ENCODE measurements at places on chromosomes 2 and 18.

GRCh38 chr2:67888351-67889005 is 174.3 kb downstream of the C1D start:
- DNase-seq: no peak

DNA sequence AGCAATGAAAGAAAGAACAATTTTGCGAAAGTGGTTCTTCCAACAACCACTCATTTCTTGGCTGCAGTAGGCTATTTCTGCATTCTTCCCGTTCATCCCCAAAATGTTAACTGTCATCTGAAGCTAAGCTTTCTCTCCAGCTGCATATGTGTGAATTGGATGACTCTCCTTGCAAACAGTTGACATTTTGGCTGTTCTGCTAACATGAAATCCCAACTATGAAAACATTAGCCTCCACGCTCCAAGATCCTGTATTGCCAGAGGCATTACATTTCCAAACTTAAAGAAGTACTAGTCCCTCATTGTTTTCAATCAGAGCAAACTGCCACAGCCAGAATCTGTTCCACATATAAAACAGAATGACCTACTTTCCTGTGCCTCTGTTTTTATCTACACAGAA is 88.5 kb downstream of the TGIF1 start:
- no peak for DNase-seq

GRCh38 chr18:49441338-49441938 is 19.0 kb downstream of the DYM start:
- DNase-seq: no peak

DNA sequence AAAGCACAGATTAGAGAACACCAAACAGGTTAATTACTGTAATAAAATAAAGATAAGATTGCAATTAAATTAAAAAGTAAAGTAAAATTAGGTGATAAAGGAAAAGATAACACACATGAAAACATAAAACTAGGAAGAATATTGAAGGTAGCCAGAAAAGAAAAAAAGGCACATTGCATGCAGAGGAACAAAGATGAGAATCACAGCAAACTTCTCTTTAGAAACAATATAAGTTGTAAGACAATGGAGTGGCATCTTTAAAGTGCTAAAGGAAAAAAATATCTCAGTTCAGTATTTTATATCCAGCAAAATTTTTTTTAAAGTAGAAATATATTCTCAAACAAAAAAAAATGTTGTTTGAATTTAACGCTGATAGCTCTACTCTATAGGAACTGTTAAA is 366.0 kb downstream of the CPS1 start:
- DNase-seq: no peak

- DNase-seq: peak; percentile 27
These were observed 12.3 kb downstream of the KCTD1 start for GRCh38 chr18:26536032-26536431.

- DNase-seq: peak; percentile 15
These were observed 69.3 kb downstream of the MBP start for GRCh38 chr18:77063260-77063659.

DNA sequence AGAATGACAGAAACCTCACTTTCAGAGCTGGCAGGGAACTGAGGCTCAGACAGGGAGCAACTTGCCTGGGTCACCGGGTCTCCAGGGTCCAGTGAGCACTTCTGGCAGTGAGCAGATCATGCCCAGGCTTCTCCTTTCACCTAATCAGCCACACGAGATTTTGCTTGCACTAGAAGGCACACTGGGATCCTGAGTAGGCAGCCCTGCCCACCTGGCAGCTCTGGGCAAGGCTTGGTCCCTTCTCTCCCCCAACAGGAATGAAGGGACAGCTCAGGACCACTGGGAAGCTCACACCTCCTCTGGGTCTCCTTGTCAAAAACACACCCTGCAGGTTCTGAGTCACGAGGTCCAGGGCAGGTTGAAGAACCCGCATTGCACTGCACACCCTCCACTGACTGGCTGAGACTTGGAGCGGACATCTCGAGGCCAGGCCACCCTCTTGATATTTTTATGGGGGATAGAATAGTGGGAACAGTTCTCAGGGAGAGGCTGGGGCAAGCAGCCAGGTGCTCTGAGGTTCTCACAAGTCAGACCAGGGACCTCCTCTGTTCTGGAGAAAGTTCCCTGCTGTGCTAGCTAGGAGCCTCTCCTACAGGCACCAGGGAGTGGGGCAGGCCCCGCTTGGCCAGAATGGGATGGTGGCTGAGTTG is 5.7 kb downstream of the MAL start:
- DNase-seq: no peak

GRCh38 chr2:136423516-136423996 is 305.6 kb upstream of the CXCR4 start:
- DNase-seq: peak; percentile 76

- DNase-seq: no peak
These were observed 25.6 kb upstream of the NTSR2 start for GRCh38 chr2:11695576-11695975.

DNA sequence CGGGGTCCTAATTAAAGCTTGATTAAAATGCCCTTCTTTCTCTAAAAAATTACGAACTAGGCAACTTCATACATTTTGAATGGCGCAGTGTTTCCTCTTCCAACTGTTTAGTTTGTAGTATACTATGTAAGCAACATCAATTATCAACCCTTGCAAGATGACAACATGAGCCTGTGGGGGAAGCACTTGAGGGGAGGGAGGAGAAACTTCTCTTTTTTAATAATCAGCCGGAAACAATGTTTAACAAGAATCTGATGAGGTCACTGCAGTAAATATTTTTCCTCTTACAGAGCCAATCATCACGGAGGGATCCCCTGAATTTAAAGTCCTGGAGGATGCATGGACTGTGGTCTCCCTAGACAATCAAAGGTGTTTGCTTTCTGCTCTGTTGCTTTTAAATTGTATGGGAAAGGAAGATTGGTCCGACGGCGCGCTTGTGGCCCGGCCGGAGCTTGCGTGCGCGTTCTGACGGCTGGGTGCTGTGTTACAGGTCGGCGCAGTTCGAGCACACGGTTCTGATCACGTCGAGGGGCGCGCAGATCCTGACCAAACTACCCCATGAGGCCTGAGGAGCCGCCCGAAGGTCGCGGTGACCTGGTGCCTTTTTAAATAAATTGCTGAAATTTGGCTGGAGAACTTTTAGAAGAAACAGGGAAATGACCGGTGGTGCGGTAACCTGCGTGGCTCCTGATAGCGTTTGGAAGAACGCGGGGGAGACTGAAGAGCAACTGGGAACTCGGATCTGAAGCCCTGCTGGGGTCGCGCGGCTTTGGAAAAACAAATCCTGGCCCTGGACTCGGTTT is 5.3 kb upstream of the DLX1 start:
- no peak for DNase-seq

- DNase-seq: no peak
These were observed 59.0 kb downstream of the CCDC68 start for GRCh38 chr18:54900290-54900689.

DNA sequence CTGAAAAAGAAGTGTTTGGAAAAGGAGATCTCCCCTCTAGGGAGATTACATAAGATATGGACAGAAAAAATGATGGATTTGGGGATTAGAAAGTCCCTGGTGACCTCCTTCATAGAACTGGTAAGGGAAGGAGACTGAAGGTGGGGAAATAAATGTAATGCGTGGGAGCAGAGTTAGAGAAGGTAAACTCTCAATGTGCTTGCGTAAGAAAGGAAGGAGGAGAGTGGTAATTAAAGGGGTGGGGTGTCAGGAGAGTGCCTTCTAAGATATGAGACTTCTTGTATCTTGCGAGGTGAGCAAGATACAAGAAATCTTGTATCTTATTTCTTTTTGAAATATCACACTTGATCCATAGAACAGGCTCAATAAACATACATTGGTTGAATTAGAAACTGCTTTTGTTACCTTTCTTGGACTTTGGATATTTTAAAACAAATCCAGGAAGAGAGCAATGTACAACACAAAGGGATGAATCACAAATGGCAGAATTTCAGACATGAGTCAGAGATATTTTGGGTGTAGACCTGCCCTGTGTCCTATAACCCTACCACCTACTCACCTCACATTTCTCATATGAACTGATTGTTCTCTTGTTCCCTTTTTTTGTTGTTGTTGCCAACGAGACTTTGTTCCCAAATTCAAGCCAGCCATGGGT is 342.4 kb downstream of the INSIG2 start:
- DNase-seq: no peak

DNA sequence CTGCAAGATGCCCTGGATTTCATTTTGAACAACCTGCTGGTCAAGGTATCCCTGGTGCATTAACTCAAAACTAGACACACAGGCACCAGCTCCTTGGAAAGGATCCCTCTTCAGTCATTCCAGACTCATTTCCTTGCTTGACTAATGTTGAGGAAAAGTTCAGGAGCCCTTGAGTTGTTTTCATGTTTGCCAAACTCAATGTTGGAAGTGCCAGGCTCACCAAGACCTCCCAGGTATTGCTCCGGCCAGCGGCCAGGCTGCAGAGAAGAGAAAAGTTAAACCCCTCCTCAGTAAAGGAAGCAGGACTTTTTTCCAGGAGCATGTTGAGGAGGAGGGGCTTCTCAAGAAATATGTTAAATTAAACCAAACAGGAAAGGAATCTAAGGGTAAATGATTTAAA is 42.7 kb downstream of the TGIF1 start:
- DNase-seq: no peak

DNA sequence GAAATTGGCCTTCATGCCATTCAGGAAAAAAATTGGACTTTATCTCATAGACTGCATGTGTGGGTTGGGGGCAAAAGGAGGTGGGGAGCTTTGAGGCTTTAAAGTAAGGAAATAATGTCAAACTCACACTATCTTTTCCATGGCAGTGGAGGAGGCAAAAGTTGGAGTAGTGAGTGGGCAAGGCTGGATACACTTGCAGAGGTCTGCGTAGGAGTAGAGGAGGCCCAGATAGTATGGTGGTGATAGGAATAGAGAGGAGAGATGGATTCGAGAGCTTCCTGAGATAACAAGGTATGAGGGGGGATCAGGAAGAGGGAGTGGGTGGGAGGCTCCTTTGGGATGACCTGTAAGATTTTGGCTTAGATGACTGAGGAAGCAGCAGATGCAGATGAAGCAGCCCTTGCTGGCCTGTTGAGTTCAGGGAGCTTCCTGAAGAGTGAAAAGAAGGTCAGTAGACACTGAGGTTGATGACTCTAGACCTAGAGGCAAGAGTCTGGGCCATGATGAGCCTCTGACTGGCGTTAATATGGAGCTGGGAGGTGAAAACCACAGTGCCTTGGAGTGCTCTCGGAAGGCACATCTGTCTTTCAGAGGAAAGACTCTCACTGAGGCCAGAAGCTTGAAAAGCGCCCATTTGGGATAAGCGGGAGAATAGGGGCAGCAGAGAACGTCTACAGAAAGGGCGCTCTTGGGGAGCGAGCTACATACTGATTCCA is 5.8 kb downstream of the UNC50 start:
- DNase-seq: no peak

GRCh38 chr2:43132683-43133301 is 93.6 kb downstream of the ZFP36L2 start:
- DNase-seq: no peak

DNA sequence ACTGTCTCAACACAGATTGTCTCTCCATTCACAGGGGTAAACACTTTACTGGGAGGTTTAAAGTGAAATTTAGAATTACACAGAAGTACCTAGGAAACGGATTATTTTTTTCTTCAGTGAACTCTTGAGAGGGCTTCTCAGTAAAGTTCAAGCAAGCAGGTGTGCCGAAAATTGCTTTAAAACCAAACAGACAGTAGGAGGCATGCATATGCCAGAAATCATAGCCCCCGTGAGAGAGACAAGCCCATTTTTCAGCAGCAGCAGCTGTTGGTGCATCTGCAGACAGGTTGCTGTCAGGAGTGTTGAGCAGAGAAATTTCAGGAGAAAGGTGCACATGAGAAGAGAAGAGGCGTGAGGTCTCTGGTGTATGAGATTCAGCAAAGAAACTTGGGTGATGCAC is 2115.5 kb upstream of the CELF4 start:
- no peak for DNase-seq

DNA sequence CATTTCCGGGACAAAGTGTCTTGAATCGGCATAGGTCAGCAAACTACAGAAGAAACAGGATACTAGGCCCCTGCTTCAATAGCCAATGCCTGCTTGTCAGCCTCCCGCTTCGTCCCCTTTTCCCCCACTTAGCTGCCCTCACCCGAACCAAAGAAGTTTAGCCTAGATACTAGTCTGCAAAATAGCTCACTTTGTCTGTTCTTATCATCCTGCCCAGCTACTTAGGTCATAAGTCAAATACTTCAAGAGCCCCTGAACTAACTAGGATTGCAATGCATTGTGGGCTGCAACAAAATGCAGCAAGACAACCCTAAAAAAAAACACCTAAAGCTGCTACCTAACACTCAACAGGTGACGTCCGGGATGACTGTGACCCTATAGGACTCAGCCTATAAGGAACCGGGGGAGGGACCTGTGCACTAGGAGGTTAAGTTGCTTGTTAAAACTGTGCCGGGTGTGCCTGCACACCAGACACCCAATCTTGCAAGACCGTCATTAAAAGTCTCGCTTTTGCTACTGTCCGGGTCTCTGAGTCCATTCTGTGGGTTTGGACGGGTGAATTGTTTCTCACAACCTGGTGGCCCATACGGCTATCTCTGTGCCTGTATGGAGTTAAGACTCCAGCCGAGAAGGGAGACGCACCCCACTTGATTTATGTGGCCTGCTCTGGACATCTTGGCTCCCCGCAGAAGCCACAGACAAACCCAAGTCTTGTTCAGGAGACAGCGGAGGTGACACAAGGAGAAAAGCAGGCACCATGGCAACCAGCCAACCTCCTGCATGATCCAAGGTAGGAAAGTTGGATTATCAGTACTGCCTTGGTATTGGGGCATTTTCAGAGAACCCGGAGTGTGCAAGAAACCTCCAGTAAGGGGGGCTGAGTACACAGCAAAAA is 105.9 kb downstream of the HIBCH start:
- no peak for DNase-seq

GRCh38 chr2:236873636-236874035 is 212.1 kb upstream of the COPS8 start:
- DNase-seq: no peak

DNA sequence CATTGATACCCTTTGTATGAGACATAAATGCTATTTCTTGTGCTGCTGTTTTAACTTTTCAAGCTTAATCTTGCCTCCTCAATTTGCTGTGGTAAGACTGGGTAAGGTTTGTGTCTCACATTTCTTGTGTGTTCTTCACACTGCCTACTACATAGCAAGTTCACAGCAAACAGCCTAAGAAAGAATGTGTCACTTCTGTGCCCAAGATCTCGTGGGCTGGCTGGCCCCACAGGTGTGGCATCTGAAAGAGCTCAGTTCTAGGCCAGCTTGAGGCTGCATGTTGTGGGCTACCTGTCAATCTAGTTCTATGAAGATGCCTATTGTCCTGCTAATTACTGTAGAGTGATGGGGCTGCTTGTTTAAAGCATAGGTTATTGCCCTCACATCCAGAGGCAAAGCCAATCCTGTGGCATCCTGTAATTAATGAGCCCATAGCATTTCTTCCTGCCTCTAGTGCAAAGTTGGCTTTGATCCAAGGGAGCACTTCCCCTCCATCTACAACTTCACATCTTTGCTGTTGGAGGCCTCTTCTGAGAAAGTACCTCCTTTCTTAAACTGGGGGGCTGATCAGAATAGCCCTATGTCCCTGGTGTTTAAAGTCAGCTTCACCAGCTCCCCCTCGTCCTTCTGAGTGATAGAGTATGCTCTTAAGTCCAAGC is 40.9 kb upstream of the ASPRV1 start:
- no peak for DNase-seq
